ENCODE measurements at places on chromosomes 1 and 21.
A peak's percentile ranks its signal among the peaks of the same experiment; 100 is the strongest.

DNA sequence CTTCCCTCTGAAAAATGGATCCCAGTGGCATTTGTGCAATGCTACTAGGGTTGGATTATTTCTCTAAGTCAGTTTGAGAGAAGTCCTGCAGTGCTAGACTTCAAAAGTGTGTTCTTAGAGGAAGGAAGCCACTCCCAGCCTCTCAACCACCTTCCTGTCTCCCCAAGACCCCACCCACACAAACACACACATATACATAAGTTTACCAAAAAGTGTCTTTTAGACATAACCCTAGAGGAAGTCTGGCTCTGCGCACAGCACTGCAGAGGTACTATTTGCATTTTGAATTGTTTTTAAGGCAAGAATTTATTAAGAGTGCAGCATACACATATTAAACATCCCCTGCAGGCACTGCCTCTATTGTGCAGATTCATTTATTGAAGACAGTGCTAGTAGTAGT is 127.3 kb downstream of the HHIPL2 start:
- DNase-seq = no peak

DNA sequence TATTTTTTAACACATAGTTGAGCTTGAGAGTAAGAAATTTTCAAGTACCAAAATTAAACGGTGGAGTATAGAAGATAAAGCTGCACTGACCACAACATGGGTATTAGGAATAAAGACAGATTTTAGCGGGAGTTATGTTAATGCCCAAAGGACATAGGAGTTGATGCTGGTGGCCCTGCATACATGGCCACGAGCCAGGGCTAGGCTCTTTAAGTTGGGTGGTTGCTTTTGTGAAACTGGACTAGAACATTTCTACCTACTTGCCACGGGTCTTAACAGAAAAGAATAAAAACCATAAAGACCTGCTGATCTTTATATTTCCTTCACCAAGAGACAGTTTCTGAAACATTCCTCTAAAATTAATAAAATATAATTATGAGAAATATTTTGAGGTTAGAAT is 14.9 kb downstream of the EDEM3 start:
- no peak for DNase-seq

- DNase-seq = no peak
These were observed 48.7 kb downstream of the SPAG17 start for GRCh38 chr1:118136187-118136941.

GRCh38 chr1:233651563-233652233 is 37.8 kb downstream of the KCNK1 start:
- no peak for DNase-seq

GRCh38 chr21:28066076-28066475 is 926.6 kb downstream of the LTN1 start:
- no peak for DNase-seq

GRCh38 chr1:168386949-168387586 is 106.4 kb downstream of the TBX19 start:
- DNase-seq = peak; percentile 72

DNA sequence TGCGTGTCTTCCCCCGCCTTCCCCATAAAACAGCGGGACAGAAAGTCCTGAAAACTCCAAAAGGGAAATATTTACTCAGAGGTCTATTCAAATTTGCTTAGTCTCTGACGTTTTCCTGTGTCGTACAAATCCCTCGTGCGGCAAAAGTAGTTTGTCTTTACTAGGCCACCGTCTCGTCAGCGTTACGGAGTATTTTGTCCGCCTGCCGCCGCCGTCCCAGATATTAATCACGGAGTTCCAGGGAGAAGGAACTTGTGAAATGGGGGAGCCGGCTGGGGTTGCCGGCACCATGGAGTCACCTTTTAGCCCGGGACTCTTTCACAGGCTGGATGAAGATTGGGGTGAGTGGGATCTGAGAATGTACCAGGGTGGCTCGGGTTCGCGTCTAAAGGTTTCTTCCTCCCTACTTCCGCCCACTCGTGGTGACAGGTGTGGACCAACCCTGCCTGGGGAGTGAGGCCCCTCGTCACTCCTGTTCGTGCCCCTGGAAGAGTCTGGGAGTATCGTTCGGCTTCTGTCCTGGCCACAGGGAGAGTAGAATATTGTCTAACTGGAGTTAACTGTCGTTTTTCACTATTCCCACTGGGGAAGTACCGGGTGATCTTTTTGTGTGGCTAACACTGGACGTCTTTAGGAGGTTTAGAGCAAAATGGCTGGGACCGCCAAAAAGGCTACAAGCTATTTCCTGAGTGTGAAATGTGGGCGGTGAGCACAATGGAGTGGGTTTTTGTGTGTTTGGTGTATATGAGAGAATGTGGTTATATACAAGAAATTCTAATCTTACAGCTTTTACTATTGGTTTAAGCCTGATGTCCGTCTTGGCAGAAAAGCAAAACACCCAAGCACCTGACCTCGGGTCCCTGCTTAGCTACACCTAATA is at the start of gene ATF6:
ATF6 (plus strand) TSS at position 219 of the 880 bp plus-strand sequence; CDS start at position 260, 41 bp downstream.
- peak; percentile 91 for DNase-seq

- DNase-seq = peak; percentile 85
These were observed 41.7 kb downstream of the EPB41 start for GRCh38 chr1:28956038-28956464.

DNA sequence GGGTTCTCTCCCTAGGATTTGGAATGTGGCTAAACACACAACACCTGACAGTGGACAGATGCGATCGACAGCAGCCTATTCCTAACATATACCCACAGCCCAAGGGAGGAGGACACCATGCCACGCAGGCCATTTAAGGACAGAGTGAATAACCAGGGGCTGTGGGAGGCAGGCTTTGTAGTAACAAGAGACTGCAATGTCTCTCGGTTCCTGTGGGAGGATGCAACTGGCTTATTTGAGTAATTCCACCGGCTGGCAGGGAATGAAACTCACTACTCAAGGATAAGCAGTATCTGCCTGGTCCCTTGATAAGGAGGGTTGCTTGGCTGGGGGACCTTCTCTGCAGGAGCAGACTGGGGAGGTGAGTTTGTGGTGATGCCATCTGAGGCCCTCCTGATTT is 109.6 kb downstream of the PCP4 start:
- no peak for DNase-seq

- DNase-seq = no peak
These were observed 33.9 kb downstream of the RUNX3 start for GRCh38 chr1:24896176-24896575.

DNA sequence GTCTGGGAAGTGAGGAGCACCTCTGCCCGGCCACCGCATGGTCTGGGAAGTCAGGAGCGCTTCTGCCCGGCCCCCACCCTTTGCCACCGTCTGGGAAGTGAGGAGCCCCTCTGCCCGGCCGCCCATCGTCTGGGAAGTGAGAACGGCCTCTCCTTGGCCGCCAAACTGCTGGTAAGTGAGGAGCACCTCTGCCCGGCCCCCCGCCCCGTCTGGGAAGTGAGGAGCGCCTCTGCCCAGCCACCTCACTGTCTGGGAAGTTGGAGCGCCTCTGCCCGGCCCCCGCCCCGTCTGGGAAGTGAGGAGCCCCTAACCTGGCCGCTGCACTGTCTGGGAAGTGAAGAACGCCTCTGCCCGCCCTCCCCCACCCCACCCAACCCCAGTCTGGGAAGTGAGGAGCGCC is 22.6 kb downstream of the KCNH1 start:
- DNase-seq = no peak

DNA sequence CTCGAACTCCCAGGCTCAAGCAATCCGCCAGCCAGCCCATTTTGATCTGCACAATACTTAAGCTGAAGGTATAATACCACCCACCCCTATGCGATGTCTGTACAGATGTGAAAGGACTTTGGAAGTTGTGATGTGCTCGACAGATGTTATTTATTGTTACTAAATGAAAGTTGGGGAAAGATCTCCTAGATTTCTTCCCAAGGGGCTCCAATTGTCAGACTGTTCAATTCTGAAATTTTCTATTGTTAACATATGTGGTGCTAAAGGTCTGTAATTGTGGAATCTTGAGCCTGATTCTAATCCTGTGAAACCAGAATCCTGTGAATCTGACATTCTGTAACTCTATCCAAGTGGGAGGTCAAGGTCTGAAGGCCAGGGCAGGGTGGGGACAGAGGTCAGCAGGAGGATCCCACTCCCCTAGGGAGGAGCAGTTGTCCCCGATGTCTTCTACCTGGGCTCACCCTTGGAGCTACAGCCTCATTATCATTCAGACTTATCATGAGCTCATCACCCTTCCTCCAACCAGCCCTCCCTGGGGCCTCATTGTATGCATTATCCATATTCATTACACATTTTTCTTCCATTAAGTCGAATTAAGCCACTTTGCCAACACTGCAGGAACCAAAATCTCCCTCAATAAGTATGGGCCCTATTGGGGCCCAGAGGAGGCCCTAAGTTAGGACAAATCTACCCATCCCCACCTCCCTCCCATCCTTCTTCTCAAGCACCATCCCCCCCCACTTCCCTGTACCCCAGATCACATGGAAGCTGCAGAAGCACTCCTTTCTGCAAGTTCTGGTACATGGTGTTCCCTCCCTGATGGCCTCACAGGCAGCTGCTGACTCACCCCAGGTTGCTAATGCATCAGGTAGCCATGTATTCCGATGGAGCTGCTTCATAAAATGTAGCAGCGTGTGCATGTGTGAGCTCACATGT is 32.3 kb downstream of the SHISAL2A start:
- no peak for DNase-seq

DNA sequence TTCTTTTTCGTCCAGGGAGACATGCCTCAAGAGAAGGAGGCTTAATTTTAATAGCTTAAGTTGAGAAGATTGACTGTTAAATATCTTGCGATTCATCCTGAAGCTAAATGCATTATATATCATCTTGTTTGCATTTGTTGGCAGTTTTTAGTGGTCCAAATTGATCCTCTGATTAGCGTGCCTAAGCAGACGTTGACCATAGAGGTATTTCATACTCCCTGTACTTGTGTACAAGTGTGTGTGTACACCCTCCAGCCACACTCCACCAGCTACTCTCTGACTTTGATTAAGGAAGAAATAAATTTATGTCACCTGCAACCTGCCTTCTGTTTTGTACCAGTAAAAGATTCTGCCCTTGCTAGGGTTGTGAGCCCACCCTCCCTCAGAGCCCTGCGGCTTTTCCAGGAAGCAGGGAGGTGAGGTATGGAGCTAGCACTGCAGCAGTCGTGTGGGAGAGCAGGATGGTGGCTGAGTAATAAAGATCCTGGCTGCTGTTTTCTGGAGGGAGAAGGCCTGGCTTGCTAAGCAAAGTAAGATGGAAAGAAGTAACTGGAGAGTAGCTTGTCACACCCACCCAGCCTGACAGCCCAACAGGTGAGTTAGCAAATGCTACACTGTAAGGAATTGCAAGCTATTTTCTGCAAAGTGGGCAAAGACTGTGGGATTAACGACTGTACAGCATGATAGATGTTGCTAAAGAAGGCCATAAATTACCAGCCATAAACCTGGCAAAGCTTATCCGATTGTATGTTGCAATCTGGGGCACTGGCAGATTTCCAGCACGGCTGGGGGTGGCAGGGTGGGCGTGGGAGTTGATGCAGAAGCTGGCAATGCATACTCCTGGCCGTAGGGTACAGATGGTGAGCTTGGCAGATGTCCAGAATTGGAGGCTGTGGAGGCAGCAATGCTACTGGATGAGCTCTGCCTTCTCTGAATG is 170.2 kb downstream of the TNR start:
- DNase-seq = peak; percentile 92

GRCh38 chr1:160682983-160683865 is 28.4 kb downstream of the CD48 start:
- DNase-seq = no peak

GRCh38 chr1:181484821-181485220 is 1.5 kb downstream of the CACNA1E start:
- DNase-seq = peak; percentile 14

DNA sequence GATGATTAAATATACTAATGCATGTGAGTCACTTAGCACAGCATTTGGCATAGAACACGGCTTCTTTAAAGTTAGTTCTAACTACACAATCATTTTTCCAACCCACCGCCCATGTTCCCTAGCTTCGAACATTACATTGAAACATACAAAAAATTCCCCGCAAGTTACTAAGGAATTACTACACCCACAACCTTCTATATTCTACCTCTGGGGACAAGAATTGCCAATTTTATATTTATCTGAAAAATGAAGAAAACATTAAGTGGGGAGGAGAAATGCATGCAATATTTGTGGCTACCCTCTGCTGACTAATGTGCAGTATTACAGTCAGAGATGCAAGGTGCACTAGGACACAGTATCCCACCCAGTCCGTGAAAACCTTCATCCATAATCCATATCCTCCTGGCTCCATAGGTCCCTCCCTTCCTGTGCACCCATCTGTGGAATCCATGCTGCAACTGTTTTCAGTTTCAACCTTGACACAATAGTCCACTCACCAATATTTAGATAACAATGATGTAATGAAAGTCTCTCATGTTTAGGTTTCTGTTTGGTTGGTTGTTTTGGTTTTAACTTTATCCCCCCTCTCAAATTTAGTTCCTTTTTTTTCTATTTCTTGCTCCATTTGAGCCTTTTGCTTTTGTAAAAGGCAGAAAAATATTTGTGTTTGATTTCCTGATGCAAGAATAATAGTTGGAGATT is 31.6 kb downstream of the RGS5 start:
- DNase-seq = peak; percentile 33

DNA sequence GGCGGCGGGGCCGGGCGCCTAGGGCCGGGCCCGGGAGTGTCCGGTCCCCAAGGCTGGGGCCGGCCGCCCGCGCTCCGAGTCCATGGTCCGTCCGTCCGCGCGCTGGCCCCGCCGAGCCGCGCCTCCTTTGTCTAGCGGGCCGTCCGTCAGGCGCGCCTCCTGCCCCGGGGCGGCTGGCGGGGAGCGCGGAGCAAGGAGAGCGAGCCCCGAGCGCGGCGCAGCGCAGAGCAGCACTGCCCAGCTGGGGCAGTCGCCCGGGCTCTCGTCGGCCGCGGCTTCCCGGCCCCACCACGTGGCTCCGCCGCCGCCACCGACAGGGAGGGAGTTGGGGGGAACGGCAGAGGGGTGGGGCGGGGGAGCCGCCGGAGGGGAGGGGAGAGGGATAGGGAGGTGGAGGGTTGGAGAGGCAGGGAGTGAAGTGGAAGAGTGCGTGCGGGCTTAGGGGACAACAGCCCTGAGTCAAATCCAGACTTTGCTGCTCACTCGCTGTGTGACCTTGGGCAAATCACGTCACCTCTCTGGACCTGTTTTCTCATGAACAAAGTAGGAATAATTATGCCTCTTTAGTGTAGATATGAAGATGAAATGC is at the start of gene NKAIN1:
NKAIN1 (minus strand) TSS at position 235 of the 589 bp plus-strand sequence. CDS start 340 bp downstream, outside the sequence.
- DNase-seq = peak; percentile 51

DNA sequence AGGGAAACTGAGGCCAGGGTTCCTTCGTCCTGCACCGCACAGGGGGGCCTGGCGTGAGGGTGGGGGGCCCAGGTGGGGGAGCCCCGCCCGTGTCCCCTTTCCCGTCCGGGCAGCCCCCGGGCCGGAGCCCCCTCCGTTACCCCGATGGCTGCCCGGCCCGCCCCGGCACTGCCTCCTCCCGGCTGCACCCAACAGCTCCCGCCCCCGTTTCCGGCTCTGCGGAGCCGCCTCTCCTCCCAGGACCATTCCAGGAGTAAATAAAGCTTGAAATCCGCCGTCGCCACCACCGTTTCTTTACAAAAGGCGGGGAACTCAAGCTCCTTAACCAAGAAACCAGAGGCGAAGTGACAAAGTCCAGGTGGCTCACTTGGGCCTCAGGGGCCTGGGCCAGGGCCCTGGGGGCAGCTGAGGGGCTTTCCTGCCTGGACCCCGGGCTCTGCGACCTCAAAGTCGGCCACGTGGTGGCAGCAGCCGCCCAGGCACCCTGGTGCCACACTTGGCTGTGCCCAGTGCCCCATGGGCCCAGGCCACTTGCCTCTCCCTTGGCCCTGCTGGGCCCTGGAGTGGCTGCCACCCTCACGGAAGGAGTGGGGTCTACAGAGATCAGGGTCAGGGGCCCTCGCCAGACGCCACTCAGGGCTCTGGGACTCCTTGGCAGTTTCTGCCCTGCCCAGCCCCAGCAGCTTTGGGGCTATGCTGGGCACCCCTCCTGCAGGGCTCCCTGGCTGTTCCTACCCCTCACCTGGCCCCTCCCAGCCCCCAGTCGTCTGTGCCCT is 514 bp upstream of the FAAP20 start:
- peak; percentile 73 for DNase-seq
